ENCODE measurements at places on chromosomes 4 and X. TPM values are rescaled to one million over a fixed set of nuclear protein-coding genes. Genes with fewer than 3 reads are reported as not detected.

FAT4 gene
- 5.5 TPM for total RNA-seq

TMEM47 gene
- total RNA-seq = 28.0 TPM

DNA sequence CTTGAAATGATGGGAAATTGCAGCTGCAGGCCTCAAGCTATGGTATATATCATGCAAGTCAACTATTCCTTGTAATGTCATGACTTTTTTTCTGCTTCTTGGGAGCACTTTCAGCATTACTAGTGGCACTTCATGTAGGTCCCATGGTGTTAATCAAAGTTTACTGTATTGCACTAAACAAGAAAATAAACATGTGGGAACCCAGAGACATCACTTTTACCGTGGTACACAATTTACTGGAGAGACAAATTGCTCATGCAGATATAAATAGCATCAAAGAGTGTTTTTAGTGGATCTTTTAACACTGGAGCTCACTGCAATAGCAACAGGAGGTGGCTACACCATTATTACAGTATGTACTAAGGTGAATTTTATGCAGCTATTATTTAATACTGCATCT, 79.2 kb downstream of the UNC5C start:
- DNase-seq = no peak

DNA sequence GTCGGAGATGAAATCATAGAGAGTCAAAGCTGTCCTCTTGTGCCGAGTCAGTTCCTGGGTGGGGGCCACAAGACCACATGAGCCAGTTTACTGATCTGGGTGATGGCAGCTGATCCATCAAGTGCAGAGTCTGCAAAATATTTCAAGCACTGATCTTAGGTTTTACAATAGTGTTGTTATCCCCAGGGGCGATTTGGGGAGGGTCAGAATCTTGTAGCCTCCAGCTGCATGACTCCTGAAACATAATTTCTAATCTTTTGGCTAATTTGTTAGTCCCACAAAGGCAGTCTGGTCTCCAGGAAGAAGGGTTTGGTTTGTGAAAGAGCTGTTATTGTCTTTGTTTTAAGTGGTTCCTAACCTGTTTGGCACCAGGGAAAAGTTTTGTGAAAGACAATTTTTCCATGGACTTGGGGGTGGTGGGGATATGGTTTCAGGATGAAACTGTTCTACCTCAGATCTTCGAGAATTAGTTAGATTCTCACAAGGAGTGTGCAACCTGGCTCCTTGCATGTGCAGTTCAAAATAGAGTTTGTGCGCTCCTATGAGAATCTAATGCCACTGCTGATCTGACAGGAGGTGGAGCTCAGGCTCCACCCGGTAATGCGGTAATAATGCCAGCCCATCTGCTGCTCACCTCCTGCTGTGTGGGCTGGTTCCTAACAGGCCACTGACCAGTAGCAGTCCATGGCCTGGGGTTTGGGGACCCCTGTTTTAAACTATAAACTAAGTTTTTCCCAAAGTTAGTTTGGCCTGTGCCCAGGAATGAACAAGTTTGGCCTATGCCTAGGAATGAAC, 29.2 kb downstream of the METAP1 start:
- DNase-seq = peak; percentile 16

DNA sequence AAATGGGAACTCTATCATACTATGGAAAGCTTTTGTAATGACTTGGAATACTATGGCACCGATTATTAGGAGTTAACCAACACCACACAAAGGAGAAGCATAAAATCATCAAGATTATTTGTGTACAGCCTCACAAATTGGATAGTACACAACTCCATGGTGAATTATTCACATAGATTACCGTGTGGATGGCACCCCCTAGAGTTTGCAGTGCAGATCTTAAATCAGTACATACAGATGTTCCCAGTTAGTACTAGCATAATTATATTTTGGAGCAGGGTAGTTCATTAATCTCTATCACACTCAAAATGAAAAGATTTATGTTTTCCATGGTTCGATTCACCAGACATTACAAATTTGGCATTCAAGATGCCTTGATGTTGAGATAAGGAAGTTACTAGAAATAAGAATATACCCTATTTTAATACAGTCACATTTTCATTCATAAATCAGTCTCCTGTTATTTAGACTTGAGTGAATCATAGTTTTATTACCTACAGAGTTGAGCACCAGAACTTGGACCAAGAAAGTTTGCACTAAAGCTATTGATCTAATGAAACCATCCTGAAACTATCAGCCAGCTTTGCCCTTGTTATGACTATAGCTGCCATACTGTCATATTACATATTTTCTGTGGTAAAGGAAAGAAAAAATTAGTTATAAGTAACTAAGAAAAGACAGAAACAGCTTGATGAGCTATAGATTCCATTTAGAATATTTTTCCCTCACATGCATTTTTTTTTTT, 531.8 kb downstream of the GLUD2 start:
- DNase-seq = peak; percentile 12

Data from mammary epithelial cell (primary cell).